ENCODE measurements at places on chromosomes 3 and 15.

GRCh38 chr15:47296881-47297280, 420.4 kb upstream of the SEMA6D start:
- DNase-seq = peak; percentile 39

DNA sequence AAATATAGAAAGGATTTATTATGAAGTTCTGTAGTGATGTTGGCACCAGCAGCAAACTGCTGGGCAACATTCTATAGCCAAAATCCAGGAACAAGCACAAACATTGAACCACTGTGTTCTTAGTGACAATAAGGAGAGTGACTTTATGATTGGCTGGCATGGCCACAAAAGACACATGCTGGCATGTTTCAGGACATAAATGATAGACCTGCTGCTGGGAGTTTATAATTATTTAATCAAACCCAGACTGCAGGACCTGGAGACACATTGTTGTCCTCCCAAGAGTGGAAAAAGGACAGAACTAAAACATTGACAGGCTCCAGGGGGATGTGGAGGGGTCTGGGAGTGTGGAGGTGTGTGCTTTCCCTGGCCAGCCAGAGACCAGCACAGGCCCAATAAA, 255.3 kb upstream of the LRTM1 start:
- no peak for DNase-seq

- no peak for DNase-seq
Observed at GRCh38 chr15:76994001-76994400, 925 bp upstream of the PSTPIP1 start.

DNA sequence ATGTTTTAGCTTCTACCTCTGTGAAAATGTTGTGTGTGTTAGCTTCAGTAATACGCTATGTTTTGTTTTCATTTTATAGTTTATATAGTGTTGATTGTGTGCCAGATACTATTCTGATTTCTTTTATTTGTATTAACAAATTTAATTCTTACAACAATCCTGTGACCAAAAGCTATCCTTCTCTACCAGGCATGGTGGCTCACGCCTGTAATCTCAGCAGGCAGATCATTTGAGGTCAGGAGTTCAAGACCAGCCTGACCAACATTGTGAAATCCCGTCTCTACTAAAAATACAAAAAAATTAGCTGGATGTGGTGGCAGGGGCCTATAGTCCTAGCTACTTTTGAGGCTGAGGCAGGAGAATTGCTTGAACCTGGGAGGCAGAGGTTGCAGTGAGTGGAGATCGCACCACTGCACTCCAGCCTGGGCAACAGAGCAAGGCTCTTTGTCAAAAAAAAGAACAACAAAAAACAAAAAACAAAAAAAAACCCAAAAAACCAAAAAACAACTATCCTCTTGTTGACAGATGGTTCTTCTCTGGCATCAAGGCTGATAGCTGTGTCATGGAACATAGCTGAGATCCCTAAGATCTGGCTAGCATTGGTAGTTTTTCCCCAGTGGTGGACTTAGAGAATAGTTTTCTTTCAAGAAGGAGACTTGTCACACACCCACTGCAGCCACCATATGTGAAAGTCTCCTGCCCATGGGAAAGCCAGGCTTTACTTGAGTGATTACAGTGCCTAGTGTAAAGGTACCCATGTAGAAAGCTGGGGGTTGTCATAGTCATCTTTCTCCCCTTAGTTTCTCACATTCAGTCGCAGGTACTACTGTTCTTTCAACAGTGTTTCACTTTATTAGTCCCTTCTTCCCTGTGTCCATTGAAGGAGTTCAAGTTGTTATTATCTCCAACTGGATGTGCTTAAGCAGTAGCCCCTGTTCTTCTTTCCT, 116.5 kb downstream of the UBE2E2 start:
- no peak for DNase-seq

- DNase-seq = no peak
Observed at GRCh38 chr3:53026382-53027162, 19.3 kb downstream of the SFMBT1 start.

- no peak for DNase-seq
Observed at GRCh38 chr15:67343206-67343605, 88.6 kb downstream of the IQCH start.
